Motor neuron (in vitro differentiated cells): ENCODE measurements at places on chromosomes 11 and 22. TPM values are rescaled to one million over a fixed set of nuclear protein-coding genes. Genes with fewer than 3 reads are reported as not detected.

Gene USP2
- total RNA-seq, result 1.1 and 1.3 TPM in 2 replicates

Gene TRIM66
- total RNA-seq, result 10.8 and 15.2 TPM in 2 replicates

Gene KCNK4
- total RNA-seq, result not detected in 2 replicates

Gene CHADL
- total RNA-seq, result 0.52 TPM in 1 of 2 replicates, not detected in the other

Gene MMP12
- total RNA-seq, result 44.6 and 49.4 TPM in 2 replicates
